ENCODE measurements at places on chromosomes 3 and 15.

DNA sequence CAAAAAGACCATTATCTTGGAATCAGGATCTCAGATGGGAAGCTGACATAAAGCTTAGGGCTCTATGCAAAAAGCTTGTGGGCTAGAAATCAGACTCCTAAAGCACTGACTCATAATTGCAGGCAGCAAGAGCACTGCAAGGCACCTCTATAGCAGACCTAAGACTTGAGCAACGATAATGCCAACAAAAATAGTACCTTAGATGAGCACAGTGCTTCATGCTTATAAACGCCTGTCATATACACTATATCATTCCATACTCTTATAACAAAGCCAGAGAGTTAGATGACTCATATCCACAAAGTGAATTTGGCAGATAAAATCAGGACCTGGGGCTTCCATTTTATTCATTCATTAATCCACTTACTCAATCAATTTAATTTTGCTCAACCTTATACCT, 560.8 kb downstream of the MCTP2 start:
- DNase-seq: no peak

DNA sequence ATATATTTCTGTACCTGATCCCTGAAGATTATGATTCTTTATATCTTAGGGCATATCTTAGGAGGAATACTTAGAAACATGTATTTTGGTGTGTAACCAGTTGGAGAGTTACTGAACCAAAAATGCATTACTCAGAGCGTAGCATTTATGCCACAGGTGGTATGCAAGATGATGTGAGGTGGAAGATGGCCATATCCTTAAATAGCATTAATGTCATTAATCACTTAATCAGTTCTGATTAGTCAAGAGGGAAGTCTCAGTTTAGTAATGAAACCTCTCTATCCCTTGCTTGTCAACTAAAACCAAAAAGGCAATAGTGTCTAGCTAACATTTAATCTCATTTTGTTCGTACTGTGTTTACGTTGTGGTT, 130.5 kb upstream of the PHLDB2 start:
- DNase-seq: no peak

DNA sequence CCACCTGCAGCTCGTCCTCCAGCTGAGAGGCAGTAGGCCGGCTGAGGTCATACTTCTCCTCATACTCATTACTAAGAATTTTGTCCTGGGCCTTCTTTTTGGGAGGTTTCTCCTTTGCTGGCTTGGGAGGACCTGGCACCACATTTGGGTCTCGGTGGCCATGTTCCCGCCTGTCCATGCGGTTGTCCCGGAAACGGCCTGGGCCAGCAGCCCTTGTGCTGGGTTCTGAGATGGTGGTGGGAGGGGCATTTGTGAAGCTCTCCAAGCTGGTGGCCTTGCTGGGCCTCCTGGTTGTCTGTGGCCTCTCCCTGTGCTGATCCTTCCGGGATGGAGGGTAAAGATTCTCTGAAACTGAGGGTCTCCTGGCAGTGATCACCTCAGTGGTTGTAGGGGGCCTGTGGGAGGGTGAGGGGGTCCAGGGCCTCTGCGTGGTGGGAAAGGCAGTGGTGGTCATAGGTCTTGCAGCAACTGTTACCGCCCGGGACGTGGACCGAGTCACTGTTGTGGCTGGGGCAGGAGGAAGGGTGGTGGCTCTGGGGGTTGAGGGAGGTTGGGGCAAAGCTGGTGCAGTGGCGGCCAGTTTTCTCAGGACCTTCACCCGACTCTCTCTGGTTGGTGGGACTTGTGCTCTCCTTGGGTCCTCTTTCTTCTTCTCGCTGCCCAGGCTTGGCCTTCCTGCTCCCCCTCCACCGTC, 2.5 kb downstream of the CCDC80 start:
- DNase-seq: no peak

DNA sequence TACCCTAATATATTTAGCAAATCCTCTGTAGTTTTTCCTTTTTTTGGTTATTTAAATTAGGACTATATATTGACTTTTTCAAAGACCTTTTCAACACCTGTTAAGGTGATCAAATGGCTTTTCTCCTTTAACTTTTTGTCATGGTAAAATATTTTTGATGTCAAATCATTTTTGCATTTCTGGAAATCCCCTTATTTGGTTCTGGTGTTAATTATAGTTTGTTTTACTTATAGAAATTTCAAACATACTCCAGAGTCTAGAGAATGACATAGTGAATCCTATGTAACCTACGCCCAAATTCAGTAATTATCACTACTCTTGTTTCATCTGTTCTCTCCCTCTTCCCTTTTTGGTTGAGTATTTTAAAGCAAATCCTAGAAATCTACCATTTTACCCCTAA, 121.3 kb upstream of the TBL1XR1 start:
- no peak for DNase-seq

GRCh38 chr3:32817257-32817557, 590 bp upstream of the TRIM71 start:
- no peak for DNase-seq

- peak; percentile 82 for DNase-seq
Observed at GRCh38 chr15:63256433-63257274, 20.8 kb upstream of the APH1B start.

- DNase-seq: no peak
Observed at GRCh38 chr3:103672346-103672745, 1237.5 kb downstream of the ZPLD1 start.

- DNase-seq: no peak
Observed at GRCh38 chr15:24823473-24823872, 131.3 kb upstream of the SNRPN start.

DNA sequence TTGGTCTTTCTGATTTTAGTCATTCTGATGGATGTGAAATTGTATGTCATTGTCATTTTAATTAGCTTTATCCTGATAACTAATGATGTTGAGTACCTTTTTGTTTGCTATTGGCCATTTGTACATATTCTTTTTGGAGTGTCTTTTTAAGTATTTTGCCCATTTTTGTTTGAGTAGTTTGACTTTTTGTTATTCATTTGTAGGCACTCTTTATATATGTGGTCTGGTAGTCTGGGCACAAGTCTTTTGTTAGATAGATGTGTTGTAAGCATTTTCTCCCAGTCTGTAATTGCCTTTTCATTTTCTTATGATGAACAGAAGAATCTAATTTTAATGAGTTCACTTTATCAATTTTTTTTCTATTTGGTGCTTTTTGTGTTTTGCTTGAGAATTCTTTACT, 14.6 kb downstream of the GPR160 start:
- DNase-seq: no peak

DNA sequence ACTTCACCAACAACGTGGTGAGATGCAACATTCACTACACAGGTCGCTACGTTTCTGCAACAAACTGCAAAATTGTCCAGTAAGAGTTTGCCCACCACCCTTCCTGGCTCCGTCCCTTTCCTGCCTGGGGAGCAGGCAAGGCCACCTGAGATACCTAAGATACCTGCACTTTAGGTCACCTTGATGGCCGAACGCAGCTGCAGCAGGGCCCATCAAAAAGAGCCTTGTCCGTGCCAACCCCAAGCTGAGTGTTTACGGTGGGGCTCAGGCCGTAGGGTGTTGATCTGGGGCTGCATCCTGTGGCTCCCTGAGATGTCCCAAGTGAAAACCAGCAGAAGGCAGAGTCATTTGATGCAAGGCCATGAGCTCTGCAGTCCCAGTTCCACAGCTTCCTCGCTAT, 23.2 kb downstream of the LOXL1 start:
- no peak for DNase-seq

- DNase-seq: no peak
Observed at GRCh38 chr3:28669870-28670269, 321.2 kb upstream of the AZI2 start.

DNA sequence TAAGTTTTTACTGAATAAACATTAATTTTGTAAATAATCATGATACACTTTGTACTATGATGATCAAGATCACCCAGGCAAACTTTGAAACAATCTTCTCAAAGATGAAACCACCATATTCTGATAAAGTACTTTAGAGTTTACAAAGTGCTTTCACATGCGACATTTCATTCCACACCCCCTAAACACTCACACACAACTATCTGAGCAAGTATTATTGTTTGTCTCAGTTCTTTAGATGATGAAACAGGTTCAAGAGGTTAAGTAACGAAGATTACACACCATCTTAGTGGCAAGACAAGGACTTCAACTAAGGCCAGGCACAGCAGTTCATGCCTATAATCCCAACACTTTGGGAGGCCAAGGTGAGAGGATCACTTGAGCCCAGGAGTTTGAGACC, 37.6 kb downstream of the ZNF148 start:
- no peak for DNase-seq

- DNase-seq: peak; percentile 90
Observed at GRCh38 chr15:45456212-45457106, 66.1 kb downstream of the SLC30A4 start.

DNA sequence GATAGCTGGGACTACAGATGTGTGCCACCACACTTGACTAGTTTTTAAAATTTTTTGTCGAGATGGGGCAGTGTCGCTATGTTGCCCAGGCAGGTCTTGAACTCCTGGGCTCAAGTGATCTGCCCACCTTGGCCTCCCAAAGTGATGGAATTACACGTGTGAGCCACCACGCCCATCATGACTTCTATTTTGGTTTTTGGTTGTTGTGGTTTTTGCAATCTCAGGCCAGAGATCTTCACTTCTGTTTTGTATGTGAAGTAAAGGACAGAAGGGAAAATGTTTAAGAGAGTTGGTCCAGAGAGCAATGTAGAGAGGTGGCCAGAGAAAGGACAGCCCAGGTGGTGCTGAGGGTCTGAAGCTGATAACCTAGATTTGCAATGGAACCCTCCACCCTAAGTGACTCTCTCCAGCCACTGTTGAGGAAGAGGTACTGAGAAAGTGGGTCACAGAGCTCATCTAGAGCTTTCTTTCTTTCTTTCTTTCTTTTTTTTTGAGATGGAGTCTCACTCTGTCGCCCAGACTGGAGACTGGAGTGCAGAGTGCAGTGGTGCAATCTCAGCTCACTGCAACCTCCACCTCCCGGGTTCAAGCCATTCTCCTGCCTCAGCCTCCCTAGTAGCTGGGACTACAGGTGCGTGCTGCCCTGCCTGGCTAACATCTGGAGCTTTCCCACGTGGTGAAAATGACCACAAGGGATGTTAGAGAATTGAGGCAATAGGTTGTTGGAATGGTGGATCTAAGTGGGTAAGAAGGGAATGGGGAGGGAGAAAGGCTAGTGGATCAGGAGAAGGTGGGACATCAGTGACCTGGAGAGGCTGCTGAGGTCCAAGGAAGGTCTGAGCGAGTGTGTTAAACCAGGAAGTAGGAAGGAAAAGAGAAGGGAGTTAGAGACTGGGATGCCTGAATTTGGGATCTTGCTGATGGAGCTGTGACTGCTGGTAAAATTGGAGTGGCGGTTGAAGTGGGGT, 22.4 kb upstream of the SEMA4B start:
- no peak for DNase-seq

- peak; percentile 81 for DNase-seq
Observed at GRCh38 chr15:48352474-48353072, 21.3 kb downstream of the DUT start.

DNA sequence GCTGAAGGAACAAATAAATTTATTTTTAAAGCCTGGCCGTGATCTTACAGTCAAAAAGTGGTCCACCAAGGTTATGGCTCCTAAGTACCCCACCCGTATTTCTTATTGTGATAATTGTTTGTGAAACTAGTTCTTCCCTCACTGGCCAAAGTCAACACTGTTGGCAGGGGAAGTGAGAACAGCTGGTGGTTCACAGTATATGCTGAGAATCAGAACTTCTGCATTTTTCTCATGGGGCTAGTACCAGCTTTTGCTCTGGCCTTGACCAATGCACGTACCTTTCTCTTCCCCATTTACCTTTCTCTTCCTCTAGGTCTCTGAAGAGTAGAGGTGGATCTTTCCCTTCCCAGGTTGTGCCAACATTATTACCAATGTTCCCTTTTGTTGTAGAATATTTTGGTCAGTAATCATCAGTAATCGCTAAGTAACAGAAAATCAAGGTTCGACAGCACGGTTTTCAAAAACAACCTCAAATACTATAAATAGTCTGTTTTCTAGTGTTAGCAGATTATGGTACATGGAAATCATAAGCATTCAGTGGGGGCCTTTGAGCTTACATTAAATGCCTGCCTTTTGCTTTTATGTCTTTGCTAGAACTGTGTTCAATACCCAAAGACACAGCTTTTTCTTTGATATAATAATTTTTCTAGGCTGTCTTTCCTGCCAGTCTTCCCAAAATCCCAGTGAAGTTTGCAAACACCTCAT, 268.0 kb downstream of the LPP start:
- DNase-seq: no peak

GRCh38 chr3:171465763-171466162, 5.6 kb upstream of the TNIK start:
- DNase-seq: no peak

DNA sequence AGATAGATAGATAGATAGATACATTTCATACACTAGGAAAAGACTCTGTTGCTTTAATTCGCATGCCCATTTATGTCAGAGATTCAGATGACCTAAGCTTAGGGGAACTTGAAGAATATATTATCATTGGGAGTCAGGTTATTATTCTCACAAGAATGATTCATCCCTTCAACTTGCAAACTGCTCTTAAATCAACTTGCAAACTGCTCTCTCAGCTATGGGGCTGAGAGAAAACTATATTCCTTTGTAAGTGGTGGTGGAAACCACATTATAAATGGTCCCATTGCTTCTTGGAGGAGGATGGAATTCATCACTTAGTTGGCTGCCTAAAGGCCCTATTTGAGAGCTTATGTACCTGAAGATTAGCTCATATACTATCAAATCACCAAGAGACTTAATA, 160.9 kb upstream of the STAC start:
- DNase-seq: no peak

DNA sequence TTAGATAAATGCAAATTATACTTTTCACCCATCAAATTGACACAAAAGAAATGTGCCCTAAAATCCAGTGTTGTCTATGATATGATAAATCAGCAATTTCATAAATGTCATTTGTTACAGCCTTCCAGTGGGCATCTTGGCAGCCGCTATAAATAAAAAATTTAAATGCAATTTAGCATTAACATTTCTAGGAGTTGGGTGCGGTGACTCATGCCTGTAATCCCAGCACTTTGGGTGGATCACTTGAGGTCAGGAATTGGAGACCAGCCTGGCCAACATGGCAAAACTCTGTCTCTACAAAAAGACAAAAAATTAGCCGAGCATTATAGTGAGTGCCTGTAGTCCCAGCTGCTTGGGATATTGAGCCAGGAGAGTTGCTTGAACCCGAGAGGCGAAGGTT, 65.9 kb upstream of the POMGNT2 start:
- DNase-seq: no peak

DNA sequence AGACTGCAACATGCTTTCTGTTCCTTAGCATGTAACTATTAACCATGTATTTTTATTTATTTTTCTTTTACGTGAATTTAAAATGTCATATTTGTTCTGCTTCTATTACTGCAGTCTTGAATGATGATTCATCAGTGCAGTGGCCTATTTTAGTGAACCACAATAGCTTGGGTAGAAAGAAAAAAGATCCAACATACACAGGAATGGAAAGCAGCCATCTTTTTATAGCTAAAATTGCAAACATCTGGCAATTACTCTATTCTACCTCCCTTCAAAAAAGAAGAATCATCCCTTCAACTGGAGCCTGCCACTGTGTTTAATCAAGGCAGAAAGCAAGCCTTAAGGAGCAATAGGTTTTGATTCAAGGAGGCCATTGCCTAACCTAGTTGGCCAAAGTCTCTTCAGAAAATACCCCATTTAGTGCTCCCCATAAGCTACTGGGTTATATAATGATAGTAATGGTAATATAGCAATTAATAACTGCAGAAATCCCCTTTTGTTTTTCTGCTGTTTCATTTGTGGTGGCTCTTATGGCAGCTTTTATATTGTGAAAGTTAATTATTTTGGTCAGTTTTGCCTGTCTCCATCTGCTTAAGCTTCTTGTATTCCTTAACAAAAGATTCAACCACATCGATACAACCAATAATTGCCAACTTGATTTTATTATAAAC, 267.3 kb downstream of the LPP start:
- DNase-seq: no peak
